ENCODE measurements at places on chromosomes 4 and X.

DNA sequence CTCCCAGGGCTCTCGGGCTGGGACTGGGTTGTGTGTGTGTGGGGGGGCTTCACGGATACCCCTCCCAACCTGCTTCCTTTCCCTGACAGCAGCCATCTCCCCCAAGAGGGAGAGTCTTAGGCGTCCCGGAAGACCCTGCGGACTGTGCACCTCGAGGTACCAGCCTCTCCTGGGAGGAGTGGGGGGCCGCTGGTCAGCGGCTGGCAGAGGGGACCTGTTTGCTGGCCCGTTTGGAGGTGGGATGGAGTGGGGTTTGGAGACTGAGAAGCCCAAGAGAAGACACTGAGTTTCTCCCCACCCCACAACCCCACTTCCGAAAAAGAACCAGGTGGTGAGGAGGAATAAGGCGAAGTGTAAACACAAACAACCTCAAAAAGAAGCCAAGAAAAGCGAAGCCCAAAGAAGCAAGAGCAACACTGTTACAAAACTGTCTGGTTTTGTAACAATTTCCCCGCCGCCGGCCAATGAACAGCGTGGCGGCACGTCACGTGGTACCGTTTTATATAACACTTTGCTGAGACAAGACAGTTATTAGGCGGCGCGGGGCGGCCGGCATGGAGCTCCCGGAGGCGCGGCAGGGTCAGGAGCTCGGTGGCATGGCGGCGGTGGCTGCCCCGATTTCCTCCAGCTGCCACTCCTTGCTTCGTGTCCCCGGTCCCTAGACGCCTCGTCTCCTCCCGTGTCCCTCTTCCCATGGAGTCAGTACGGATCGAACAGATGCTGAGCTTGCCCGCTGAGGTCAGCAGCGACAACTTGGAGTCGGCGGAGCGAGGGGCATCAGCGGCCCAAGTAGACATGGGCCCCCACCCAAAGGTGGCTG, at the start of gene LONRF3:
TSS of gene LONRF3 (plus strand) at position 531 of the 820 bp plus-strand sequence. CDS start at position 694, 163 bp downstream.
- DNase-seq, result peak; percentile 20

DNA sequence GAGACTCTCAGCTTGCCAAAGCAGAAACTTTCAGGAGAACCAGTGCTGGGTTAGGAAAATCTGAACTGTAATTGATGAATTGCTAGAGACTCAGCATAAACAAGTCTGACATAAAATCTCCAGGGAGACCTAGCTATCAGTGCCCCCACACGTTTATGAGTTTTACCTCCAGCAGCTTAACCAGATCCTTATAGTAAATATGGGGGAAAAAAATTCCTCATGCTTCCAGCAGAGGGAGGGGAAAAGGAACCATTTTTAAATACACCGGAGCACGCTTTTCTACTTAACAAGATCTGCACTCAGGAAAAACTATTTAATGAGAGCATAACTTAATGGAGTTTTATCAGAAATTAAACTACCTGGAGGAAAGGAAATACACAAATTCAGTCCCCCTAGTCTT, 1040.7 kb upstream of the INTU start:
- DNase-seq, result no peak

DNA sequence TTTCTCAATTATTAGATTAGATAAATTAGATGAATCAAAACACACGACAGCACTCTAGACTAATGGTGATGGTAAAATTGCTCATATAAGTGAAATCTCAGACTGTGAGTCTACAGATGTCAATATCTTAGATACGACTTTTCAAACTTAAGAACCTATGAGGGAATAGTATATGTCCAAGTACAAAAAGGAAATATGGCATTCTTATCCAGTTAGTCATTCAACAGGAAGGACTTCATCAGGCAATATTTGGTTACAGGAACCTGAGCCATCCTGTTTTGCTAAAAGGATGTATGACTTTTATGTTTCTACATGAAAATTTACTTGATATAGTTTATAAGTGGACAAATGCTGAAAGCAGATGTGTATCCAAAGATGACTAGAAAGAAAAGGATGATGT, 107.0 kb downstream of the CT47B1 start:
- DNase-seq, result no peak

DNA sequence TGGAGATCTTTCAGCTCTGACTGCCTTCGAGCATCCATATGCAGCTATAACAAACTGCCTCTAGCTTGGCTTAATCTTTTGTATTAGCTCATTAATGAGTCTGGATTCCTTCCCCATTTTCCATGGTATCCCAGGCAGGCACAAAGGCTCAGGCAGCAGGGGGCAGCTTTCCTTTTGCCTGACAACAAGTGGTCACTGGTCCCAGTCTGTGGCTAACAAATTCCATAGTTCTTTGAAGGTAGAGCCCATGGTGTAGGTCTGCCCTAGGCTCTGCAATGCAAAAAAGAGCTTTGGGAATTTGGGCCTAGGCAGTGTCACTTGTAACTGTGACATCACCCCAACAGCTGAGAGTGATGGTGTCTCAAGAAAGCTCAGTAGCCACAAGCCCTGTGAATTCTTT, 234.4 kb upstream of the GPC4 start:
- no peak for DNase-seq

DNA sequence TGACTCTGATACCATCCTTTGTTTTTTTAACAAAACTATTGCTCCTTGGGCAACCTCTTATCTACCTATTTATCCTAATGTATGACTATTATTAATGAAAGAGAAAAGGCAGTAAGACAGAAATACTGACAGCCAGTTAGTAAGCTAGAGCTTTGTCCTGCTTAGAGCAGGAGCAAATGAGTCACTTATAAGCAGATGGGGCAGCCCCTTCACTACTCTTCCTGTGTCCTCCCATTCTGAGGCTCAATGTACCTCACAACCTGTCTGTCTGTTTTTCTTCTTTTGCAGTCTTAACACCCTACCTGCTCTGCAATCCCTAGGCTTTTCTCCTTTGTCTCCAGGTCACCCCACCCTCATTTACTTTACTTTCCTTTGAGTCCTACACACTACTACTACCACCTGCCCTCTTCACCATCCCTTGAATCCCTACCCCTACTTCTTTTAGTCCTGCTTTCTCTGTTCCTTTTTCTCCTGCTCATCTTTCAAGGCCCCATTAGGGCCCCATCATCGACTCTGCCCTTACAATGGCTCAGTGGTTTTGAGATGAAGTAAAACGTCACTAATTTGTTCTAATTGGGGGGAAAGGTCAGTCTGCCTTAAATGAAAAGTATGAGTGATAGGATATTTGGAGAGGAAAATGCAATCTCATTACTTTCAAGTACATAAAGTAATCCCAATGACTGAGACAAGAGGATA, 294.3 kb downstream of the GUCY2F start:
- no peak for DNase-seq

- DNase-seq, result peak; percentile 2
Measured at GRCh38 chrX:78105944-78106650, 2.0 kb downstream of the PGK1 start.

GRCh38 chr4:147777456-147778091, 45.7 kb downstream of the ARHGAP10 start:
- DNase-seq, result no peak

- no peak for DNase-seq
Measured at GRCh38 chr4:25378437-25378743, 1.3 kb downstream of the ANAPC4 start.

DNA sequence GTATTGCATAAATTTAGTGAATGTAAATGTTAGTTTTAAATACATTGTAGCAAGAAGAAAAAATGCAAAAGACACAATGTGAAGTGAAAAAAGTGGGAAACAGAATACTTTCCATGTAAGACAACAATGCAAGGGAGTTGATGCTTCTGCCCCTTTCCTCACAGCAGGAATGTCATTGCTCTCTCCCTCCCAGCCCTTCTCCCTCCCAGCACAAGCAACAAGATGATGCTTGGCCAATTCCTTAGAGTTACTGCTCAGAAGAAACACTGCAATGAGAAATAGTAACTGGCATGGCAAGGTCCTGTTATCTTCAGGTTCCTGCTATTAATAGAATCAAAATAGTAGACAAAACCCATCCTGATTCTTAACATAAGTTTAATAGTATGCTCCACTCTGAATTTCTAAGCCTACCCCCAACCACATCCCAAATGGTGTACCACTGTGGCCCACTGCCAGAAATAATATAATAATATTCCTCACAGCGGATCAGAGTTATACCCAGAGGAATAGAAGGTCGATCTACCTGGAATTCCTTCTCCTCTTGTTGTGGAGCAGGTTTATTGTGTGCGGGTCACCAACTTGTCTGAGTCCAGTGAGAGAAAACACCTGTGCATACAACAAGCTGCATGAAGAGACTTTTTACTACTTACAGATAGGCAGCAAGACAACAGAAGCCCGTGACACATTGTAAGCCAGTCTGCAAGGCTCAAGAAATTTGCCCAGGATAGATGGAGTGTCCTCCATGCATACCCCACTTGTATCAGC, 69.8 kb upstream of the SLC7A11 start:
- DNase-seq, result no peak

GRCh38 chrX:9340598-9341290, 124.1 kb upstream of the TBL1X start:
- no peak for DNase-seq

GRCh38 chr4:146096371-146096770, 79.1 kb upstream of the LSM6 start:
- no peak for DNase-seq

GRCh38 chr4:10584042-10584441, 100.5 kb downstream of the CLNK start:
- no peak for DNase-seq

DNA sequence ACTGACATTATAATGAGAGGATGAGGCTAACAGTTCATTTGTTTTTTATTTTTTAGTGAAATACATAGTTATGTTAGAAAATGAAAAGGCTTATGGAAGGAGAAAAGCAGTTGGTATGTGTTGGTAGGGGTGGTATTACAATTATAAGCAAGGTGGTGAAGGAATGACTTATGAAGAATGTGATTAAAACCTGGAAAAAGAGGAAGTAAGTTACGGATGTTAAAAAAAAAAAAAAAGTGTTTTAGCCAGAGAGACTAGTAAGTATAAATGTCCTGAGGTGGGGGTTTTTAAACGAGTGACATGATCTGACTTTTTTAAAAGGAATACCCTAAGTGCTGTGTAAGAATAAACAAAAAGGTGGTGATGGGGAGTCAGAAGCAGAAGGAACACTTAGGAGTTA, 206.8 kb downstream of the IL15 start:
- no peak for DNase-seq

DNA sequence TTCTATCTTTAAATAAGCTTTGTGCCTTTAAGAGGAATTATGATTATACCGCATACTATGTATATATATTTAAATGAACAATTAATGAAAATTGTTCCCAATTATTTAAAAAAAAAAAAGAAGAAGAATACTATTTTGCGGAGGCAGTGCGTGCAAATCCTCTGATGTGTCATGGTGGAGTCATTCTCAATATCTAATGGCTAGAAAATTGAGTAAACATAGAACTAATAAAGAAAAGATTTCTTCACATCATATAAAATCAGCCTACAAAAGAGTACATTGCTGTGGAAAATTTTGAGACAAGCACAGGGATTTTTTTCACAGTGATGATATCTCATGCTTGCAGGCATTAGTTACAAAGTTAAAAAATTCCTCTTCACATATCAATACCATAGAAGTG, 2.6 kb upstream of the EREG start:
- no peak for DNase-seq

GRCh38 chr4:32601848-32602247, 1881.7 kb downstream of the PCDH7 start:
- no peak for DNase-seq

DNA sequence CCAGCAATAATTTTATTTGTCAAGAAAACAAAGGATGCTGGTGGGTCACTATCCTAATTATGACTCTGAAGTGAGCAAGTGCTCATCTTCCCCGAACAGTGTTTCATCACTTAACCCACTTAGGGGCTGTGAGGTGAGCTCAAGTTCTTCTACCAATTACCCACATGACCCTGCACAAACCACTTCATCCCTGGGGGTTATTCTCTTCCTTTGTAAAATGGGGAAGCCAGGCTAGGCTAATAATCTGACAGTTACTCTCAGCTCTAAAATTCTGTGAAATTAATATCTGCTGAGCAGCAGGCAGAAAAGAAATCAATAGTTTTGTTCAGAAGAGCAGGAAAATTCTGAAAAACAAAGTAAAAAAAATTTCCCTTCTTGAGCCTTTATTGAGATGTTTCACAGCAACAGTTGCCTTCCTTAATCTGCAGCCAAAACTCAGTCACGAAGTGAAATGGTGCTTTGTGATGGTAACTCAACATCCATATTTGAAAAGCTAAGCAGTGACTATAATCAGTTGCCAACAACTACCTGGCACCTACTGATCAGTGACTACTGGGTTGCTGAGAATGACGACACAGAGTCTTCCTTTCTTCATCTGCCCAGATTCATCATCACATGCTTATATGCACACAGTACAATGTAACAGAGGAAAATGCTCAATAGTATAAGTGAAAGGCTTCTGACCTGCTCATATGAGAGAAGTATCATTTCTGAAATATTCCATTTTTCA, 24.1 kb downstream of the ATP8A1 start:
- no peak for DNase-seq

DNA sequence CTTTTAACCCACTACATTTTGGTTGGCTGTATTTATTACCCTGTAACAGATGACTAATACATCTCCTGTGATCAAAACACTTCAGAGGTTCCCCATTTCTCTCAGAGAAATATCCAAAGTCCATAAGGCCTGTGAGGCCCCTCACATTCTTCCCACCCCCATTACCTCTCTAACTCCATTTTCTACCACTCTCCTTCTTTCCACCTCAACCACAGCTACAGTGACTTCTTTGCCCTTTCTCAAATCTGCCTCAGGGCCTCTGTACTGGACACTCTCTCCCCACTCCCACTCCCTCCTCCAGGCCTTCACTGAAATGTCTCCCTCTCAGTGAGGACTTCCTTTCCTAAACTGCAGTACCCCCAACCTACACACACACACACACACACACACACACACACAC, 8.4 kb upstream of the TMEM144 start:
- no peak for DNase-seq

- no peak for DNase-seq
Measured at GRCh38 chr4:100495074-100495473, 22.7 kb downstream of the EMCN start.

- DNase-seq, result no peak
Measured at GRCh38 chrX:107107459-107107858, 11.2 kb downstream of the RBM41 start.

GRCh38 chr4:36269101-36269500, 12.3 kb upstream of the DTHD1 start:
- no peak for DNase-seq

DNA sequence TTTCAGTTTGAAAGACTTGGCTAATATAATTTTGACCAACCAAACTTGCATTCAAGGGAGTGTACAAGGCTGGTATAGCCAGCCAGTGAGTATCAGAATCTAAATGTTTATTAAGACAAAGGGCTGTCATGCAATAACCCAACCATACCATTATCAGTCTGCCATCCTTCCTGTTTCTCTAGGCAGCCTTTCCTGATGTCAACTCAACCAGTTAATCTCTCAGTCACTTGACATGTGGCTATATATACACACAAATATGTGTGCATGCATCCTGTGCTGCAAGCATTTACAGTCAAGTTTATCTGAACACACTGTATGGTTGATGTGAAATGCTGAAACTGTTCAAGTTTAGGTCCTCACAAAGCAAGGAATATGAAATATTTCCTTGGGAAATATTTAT, 17.2 kb downstream of the BTK start:
- no peak for DNase-seq
